ENCODE measurements at places on chromosomes 16 and 17.

DNA sequence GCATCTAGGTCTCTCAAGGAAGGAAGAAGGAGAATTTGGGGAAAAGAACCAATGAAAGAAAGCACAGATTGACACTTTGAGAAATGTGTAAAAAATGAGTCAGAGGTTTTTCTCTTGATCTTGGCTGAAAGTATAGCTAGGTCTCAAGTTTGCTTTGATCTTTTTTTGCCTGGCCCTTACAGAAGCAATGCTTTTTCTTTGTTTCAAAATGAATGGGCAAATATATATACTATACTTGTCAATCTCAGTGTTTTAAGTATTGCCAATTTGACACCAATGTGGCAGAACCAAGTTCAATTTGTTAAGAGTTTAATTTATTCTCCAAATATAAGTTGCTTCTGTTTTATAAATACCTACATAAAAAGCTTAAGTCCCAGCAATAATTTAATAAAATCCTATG lies 119.6 kb downstream of the PPM1E start:
- DNase-seq = no peak

GRCh38 chr16:85735225-85735635 lies 15.7 kb downstream of the C16orf74 start:
- DNase-seq = no peak

- no peak for DNase-seq
Observed at GRCh38 chr16:55665511-55665910, 9.7 kb downstream of the SLC6A2 start.

GRCh38 chr17:2138318-2138717 lies 83.4 kb downstream of the HIC1 start:
- DNase-seq = no peak

- no peak for DNase-seq
Observed at GRCh38 chr17:33871720-33872540, 383.2 kb upstream of the CCL2 start.

GRCh38 chr16:54291656-54292487 lies 5.3 kb upstream of the IRX3 start:
- DNase-seq = no peak

DNA sequence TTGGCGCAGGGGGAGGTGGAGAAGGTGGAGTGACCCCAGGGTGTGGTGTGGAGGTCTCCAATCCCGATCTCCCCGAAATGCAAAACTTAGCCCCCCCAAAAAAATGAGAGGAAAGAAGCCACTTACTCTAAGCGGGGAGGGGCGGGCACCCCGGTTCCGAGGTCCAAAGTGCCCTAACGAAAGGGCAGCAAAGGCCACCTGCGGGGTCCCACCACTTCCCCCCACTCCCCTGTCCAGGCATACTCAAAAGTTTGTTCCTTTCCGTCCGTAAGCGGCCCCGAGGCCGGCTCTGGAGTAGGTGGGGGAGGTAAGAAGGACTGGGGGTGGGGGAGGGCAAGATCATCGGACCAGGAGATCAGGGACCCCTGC lies 1.1 kb downstream of the TOX3 start:
- DNase-seq = no peak

- DNase-seq = no peak
Observed at GRCh38 chr16:14524979-14525378, 105.1 kb downstream of the PARN start.

- DNase-seq = peak; percentile 4
Observed at GRCh38 chr16:76818606-76819181, 372.3 kb upstream of the MON1B start.

- DNase-seq = no peak
Observed at GRCh38 chr16:24526701-24527495, 12.5 kb upstream of the RBBP6 start.

DNA sequence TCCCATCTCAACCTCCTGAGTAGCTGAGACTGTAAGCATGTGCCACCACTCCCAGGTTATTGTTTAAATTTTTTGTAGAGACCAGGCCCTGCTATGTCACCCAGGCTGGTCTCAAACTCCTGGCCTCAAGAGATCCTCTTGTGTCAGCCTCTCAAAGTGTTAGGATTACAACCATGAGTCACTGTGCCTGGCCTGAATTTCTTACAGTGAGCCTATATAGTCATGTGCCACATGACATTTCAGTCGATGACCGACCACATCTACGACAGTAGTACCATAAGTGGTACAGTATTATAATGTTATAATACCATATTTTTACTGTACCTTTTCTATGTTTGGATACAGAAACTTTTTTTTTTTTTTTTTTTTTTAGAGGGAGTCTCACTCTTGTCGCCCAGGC lies 195.3 kb downstream of the STX8 start:
- no peak for DNase-seq

DNA sequence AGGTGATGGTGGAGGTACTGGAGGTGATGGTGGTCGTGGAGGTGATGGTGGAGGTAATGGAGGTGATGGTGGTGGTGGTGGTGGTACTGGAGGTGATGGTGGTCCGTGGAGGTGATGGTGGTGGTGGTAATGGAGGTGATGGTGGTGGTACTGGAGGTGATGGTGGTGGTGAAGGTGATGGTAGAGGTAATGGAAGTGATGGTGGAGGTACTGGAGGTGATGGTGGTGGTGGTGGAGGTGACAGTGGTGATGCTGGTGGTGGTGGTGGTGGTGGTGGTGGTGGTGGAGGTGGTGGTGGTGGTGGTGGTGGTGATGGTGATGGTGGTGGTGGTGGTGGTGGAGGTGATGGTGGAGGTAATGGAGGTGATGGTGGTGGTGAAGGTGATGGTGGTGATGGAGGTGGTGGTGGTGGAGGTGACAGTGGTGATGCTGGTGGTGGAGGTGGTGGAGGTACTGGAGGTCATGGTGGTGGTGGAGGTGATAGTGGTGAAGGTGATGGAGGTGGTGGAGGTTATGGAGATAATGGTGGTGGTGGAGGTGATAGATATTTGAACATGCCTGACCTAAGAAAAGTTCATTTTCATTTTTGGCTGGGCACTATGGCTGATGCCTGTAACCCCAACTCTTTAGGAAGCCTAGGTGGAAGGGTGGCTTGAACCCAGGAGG lies 55.0 kb downstream of the RNF213 start:
- no peak for DNase-seq

GRCh38 chr17:8019166-8019565 lies 16.8 kb downstream of the GUCY2D start:
- DNase-seq = no peak

- no peak for DNase-seq
Observed at GRCh38 chr16:22313876-22314470, 16.8 kb downstream of the POLR3E start.

DNA sequence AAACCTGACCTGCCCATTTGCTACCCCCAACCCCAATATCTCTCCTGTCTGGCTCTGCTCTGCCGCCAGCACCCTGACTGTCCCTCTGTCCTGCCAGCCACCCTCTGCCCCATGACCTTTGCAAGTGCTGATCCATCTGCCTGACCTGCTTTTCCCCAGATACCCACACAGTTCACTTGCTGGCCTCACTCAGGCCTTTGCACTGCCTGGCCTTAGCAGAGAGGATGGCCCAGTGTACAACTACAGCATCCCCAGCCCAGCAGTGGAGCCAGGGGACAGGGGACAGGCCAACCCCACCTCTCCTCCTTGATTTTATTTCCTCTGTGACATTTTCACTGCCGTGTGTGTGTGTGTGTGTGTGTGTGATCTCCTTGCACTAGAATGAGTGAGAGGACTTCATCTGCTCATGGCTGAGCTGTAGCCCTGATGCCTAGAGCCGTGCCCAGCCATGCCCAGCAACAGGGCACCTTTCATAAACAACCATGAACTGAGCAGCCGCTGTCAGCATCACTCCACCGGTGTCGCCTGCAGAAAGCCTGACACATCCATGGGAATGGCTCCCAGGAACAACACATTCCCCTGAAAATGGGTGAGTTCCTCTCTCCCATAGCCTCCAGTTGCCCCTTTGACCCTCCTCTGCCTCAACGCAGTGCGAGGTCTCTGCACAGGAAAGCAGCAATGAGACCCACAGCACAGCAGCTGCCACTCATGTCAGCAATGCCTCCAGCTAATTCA lies 36.0 kb upstream of the RBFOX3 start:
- DNase-seq = no peak

GRCh38 chr17:79826204-79826680 lies 13.0 kb downstream of the CBX4 start:
- DNase-seq = no peak

GRCh38 chr16:7090628-7091115 lies 242.0 kb upstream of the RBFOX1 start:
- DNase-seq = no peak

DNA sequence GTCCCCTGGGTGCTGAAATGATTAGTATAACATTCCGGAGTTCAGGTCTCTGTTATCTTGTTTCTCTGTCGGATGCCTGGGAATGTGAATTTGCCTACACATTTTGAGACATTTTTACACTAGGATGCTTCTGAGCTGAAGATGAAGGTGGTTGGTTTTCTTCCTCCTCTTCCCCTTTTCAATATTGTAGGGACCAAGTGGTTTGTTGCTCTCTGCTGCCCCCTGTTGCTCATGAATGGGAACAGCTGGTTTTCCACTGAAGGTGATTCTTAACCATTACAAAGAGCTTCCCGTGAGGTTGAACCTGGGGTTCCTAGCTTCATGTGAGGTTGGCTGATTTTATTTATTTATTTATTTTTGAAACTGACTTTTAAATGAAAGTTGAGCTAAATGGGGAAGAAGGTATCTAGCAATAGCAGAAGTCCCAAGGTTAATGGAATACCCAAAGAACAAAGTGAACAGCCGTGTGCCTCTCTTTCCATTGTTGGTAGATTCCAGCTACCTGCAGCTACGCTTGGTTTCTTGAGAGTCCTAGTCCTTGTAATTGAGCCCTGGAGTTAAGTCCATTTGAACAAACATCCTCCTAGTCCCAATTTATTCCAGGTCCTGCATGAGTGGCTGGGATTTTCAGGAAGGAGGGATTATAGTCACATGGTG lies 983.9 kb upstream of the EEF2KMT start:
- DNase-seq = peak; percentile 34
